ENCODE measurements at places on chromosomes 3 and 15.

DNA sequence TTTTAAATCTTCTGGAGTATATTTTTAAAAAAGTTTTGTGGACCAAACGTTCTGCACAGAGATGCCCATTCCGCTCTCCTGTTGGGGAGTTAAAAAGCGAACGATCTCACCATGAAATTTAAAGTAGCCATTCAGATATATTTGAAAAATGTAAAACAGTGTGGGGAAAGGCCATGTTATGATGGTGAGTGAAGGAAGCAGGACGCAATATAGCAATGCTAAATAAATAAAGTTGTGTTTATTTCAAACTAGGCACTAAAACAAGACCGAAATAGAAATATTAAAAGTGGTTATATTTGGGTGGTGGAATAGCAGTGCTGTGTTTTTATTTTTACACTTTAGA lies 327 bp upstream of the CCDC13 start:
- DNase-seq = no peak

- no peak for DNase-seq
Measured at GRCh38 chr3:23036728-23037127, 166.4 kb upstream of the UBE2E2 start.

DNA sequence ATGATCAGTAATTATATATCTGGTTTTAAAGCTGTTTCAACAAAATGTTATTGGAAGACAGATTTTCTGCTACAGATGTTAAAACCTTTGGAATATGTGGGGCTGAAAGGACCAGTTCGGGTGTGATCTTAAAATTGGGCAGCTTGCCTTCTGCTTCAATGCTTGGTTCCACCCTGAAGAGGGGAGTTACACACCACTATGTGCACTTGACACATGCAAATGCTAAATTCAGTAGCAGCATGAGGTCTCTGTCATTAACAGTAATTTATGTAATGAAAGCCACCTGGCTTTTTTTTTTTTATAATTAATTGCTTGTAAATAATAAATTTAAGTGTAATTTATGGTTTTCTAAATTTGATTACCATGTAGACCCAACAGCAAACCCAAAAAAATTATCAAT lies 24.6 kb downstream of the CDIN1 start:
- DNase-seq = no peak

DNA sequence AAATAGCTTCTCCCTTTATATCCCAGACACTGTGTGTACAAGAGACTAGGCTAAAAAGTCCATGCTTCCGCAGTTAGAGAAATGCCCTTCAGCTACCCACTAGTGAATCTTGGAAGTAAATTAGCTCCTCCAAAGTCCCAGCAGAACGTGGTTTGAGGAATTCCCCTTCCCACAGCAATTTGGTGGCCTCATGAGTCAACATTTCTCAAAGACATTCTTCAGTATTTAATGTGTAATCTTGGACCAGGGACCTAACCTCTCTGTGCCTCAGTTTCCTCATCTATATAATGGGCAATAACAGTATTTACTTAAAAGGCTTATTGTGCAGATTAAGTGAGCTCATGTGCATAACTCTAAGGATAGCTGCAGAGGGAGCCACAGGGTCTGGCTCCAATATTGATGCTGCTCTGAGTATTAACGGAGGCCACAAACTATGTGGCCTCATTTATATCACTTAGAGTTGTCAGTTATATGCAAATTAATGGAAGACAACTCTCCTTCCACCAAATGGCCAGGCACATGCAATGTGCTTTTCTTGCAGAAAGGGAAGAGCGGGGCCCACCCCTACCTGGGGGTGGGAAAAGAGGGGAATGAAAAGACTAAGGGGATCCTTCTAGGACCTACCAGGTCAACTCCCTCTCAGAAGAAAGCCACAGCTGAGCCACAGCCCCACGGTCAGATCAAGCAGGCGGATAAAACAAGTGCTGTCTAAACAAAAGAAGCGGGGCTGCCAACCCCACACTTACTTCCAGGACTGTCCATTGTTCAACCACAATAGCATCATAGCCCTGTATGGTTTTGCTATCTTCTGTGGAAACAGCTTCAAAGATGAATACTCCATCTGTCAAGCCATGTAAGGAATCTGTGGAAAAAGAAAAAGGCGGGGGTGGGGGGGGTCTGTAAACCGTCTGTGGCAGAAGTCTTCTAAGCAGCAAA lies 92.4 kb downstream of the OXNAD1 start:
- DNase-seq = no peak

GRCh38 chr3:152205097-152205593 lies 63.6 kb upstream of the MBNL1 start:
- no peak for DNase-seq

GRCh38 chr15:47496343-47497185 lies 220.7 kb upstream of the SEMA6D start:
- DNase-seq = no peak

- peak; percentile 63 for DNase-seq
Measured at GRCh38 chr3:16511681-16512434, 1.6 kb downstream of the RFTN1 start.

- DNase-seq = no peak
Measured at GRCh38 chr15:66749841-66750575, 48.0 kb downstream of the SMAD6 start.

DNA sequence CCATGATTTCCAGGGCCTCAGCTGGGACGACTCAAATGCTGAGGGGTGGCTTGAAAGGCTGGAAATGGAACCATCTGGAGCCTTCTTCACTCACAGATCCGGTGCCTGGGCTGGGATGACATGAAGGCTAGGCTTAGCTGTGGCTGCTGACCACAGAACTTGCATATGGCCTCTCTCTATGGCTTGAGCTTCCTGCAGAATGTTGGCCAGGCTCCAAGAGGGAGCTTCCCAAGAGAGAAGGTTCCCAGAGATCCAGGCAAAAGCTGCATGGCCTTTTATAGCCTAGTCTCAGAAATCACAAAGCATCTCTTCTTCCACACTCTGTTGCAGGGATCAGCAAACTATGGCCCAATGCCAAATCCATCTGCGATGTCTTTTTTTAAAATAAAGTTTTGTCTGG lies 44.8 kb downstream of the GATM start:
- DNase-seq = no peak

DNA sequence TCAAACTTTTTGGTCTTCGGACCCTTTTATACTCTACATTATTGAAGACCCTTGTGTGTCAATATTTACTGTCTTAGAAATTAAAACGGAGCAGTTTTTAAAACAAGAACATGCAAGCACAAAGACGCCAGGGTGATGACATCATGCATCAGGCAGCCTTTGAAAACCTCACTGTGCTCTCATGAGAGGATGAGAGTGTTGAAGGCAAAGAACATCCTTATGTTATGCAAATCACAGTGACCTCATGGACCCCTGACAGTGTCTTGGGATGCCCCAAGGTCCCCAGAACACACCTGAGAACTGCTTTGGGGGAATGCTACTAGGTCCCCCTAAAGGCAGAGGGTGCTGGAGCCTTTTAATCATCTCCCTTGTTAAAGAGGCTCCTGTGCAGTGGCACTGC lies 51.6 kb downstream of the CHDH start:
- no peak for DNase-seq

- DNase-seq = no peak
Measured at GRCh38 chr15:70757627-70758026, 5.7 kb downstream of the UACA start.

DNA sequence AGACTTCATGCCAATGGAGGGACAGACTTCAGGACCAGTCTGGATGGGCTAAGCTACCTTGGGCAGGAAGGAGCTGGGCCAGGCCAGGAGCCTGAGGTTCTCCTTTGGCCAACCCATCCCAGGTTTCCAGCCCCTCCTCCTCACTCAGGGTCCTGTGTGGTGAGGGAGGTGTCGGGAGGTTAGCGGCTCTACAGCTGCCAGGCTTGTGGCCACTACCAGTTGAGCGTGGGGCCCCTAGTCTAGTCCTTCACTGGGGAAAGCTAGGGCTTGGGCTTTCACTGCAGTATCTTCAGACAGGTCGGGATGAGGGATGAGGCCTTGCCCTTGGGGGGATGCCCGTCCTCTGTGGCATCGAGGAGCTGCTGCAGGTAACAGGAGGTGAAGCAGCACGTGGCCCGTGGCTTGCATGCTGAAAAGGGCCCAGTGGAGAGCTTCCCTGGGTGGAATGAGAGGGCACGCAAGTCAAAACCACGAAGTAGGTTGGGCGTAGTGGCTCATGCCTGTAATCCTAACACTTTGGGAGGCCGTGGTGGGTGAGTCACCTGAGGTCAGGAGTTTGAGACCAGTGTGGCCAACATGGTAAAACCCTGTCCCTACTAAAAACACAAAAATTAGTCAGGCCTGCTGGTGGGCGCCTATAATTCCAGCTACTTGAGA lies 8.5 kb upstream of the FANCD2 start:
- DNase-seq = no peak

- no peak for DNase-seq
Measured at GRCh38 chr3:27758083-27758482, 36.0 kb upstream of the EOMES start.

- no peak for DNase-seq
Measured at GRCh38 chr15:87619161-87619960, 637.2 kb downstream of the NTRK3 start.

DNA sequence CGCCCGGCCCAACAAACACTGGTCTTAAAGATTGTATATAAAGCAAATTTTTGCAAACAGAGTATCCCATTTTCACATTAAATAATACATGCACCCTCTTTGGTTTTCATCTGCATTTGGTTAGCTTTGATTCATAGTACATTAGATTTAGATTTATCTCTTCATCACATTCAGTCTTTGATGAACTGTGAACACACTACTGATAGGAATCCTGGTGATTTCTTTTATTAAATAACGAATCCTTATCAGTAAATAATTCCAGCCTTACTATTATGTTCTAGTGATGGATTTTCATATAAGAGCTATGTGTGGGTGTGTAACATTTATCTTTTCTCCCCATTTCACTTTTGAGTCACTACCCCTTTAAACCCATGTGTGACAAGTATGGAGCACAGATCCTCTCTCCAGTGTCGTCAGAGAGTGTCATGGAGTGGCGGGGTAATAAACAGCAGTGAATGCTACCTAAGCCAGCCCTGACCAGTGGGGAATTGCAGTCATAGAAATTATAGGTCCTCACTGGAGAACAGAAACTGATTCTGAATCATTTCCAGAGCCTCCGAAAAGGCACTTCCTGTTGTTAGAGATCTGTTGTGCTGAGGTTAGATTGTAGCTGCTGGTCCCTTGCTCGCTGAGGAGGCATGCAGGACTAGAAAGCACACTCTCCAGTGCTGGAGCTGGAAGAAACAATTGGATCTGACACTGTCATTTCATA lies 22.0 kb downstream of the SLC7A14 start:
- DNase-seq = no peak

- no peak for DNase-seq
Measured at GRCh38 chr15:76178296-76179000, 118.7 kb downstream of the TMEM266 start.

GRCh38 chr3:187870360-187871203 lies 125.3 kb upstream of the BCL6 start:
- no peak for DNase-seq

GRCh38 chr15:62046078-62046743 lies 14.0 kb downstream of the VPS13C start:
- no peak for DNase-seq

GRCh38 chr3:98329392-98330124 lies 24.1 kb upstream of the OR5K4 start:
- peak; percentile 18 for DNase-seq

- no peak for DNase-seq
Measured at GRCh38 chr15:73786538-73786937, 33.4 kb upstream of the INSYN1 start.

DNA sequence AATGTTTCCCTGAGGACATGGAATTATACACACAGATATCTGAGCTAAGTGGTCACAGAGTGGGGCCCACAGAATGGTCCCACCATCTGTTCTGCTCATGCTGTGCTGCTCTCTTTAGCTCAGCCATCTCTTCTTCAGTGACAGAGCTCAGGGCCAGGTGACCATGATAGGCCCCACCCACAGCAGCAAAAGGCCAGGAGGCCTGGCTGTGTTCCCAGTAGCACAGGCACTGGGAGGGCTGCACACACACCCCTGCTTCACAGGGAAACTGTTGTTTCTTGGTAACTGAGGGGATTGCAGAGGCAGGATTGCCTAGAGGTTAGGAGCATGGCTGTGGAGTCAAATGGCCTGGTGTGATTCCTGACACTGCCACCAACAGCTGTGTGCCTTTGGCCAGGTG lies 4.8 kb upstream of the FBXW12 start:
- no peak for DNase-seq

- DNase-seq = no peak
Measured at GRCh38 chr3:40437889-40438288, 19.2 kb upstream of the RPL14 start.

DNA sequence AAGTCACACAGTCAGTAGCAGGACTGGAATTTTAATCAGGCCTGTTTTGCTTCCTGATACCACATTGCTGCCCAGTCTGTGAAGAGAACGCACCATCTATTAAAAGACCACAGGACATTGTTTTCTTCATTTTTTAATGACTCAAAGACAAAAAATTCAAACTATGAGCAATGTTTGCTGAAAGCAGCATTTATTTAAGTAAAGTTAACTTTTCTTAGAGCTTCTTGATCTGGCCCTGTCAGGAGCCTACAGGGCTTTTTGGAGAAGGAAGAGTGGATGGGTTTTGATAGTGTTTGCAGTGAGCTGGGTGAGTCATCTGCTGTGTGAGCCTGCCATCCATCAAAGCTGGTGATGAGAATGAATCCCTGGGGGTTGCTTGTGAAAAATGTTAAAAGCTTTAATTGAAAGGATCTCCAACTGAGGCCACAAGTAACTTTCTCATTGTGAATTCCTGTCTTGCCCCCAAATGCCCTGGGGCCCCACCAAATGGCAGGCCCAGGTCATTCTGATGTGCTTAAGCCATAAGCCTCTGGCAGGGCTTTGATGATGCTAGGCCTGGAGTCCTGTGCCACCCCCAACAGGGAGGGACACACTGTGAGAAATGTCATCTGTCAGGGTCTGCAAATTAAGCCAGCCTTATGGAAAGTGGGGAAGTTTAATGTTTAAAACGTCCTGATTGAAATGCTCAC lies 136.2 kb upstream of the PFN2 start:
- no peak for DNase-seq

GRCh38 chr3:196749125-196749524 lies 9.5 kb downstream of the PAK2 start:
- no peak for DNase-seq

- DNase-seq = no peak
Measured at GRCh38 chr3:76010252-76010651, 224.9 kb upstream of the ZNF717 start.

DNA sequence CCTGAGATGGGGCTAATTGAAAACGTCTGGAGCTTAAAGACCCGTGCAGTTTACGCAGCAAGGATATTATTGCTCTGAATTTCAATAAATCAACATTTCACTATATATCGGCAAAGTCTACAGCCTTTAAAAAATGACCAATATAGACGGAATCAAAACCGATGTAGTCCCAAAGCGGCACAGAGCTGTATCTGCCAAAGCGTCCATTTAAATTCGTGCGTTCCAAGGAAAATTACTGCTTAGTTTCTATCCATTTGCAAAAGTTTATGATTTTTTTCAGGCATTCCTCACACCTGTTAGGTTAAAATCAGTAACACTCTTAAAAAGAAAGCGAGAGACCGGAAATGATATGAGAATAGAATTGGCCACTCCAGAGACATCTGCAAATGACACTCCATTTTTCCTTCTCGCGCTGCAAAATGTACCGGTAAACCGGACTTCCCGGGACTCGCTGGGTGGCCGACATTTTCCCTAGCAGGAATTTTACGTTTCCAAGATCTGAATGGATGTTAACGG lies 777 bp upstream of the EIF4A2 start:
- DNase-seq = no peak

All from T-helper 17 cell (primary cell).